NCI-H748 treated with DMSO at 0.1 percent for 48 hours (cell line): ENCODE measurements at places on chromosomes 1 and 21.

- no peak for DNase-seq
These were observed 902.1 kb downstream of the LTN1 start for GRCh38 chr21:28090546-28090945.

DNA sequence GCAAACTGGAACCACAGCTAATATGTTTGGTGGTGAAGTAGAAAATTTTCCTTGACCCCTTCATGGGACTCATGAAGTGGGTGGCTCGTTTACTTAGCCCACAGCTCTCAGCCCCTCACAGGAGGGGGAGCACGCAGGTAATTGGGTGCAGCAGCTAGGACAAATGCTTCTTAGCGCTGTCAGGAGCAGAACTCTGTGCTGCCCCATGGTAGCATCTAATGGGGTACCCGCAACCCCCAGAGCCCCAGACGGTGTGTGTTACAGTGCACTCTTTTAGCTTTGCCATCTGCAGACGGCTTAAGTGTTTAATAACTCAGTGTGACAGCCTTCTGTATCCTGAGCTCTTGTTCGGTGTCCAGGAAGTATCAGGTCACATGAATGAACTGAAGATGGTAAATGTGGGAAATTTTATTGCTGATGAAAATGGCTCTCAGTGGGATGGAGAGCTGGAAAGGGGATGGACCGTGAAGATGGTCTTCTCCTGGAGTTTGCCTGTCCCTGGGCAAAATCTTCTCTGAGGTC, 189.6 kb upstream of the ZRANB2 start:
- DNase-seq = no peak

- no peak for DNase-seq
These were observed 109.6 kb upstream of the APP start for GRCh38 chr21:26280148-26280547.

- DNase-seq = no peak
These were observed 115.7 kb downstream of the NEK7 start for GRCh38 chr1:198272492-198272891.

GRCh38 chr1:61132645-61133334, 50.4 kb downstream of the NFIA start:
- no peak for DNase-seq

- no peak for DNase-seq
These were observed 200.5 kb downstream of the TOMM20 start for GRCh38 chr1:234927971-234928640.

- DNase-seq = no peak
These were observed 22.0 kb downstream of the SLC44A5 start for GRCh38 chr1:75588779-75589475.

DNA sequence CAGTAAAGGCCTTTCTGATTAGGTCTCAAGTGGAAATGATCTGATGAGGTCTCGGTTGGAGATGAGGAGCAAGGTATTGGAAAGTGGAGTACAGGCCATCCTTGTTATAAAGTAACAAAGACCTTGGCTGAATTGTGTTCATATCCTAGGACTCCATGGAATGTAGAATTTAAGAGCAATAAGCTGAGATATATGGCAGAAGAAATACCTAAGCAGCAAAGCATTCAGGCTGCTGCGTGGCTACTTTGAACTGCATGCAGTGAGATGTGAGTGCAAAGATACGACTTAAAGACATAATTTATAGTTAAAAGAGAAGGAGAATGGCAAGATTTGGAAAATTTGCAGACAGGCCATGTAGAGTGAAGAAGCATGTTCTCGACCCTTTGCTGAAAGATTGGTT, 11.2 kb upstream of the XPR1 start:
- no peak for DNase-seq

DNA sequence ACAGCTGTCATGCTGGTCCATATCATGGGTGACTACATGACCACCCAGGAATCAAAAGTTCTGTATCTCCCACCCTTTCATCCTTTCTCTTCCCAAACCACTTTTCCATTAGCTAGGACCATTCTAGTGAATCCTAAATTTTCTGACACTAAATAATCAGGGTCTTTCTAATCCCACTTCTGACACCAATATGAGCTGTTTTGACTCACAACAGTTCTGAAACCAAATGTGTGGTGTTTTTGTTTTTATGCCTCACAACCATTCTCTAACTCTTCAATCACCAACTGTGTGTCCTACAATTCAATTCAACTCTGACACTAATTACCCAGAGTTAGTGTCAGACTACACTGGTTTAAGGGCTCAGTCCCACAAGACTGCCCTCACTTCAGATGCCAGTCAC, 63.9 kb downstream of the SMYD2 start:
- no peak for DNase-seq

DNA sequence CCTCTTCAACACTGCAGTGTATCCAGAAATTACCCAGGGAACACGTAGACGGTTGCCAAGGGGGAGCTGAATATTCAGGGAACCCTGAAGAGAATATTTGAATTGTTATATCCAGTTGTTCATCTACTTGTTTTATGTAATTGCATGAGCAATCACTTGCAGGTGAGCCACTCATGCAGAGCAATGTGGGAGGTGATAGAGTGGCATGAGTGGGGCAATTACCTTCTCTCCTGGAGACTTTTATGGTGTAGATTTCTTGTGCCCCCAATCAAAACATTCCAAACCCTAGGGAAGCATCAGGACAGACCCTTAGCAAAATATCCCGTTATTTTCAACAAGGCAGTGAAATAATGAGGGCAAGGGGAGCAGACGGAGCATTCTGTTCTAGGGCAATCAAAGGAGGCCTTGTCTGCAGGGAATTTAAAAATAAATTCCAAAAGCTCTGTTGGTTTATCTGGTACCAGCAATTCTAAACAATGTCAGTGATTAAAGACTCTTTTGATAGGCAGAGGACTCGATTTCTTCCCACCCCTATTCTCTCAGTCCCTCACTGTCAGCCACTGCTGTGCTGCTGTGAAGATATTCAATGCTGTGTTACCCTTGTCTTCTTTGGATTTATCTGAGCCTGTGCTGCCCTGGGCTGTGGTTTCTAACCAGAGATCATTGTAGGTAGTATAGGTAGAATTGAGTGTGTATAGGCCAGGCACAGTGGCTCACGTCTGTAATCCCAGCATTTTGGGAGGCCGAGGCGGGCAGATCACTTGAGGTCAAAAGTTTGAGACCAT, 180.2 kb upstream of the MAP1LC3C start:
- peak; percentile 66 for DNase-seq

DNA sequence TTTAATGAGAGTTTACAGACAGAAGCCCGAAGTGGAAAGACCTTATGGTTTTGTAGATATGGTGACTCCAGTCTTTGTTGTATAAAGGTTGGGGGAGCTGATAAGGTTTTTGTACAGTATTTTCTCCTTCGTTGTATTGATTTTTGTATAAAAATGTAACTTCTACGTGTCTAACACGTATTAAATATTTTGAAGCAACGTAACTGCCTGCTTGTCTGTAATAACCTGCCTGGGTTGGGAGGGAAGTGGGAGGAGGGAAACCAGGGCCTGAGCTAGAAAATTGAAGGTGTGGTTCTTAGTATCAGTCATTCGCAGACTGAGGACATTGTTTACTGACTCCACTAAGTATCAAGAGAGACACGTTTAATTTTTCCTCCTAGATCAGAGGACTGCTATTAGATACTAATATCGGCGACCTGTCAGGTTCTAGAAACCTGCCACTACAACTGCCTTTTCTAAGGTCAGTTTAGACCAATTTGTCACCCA, 2.2 kb downstream of the IER5 start:
- no peak for DNase-seq

- no peak for DNase-seq
These were observed 12.1 kb upstream of the CTTNBP2NL start for GRCh38 chr1:112383759-112384370.

- DNase-seq = no peak
These were observed 2.2 kb upstream of the PRKCZ start for GRCh38 chr1:2047749-2048729.

GRCh38 chr1:53693773-53694717, 44.9 kb downstream of the GLIS1 start:
- no peak for DNase-seq

GRCh38 chr21:45540601-45540970, 1.7 kb downstream of the SLC19A1 start:
- DNase-seq = no peak

DNA sequence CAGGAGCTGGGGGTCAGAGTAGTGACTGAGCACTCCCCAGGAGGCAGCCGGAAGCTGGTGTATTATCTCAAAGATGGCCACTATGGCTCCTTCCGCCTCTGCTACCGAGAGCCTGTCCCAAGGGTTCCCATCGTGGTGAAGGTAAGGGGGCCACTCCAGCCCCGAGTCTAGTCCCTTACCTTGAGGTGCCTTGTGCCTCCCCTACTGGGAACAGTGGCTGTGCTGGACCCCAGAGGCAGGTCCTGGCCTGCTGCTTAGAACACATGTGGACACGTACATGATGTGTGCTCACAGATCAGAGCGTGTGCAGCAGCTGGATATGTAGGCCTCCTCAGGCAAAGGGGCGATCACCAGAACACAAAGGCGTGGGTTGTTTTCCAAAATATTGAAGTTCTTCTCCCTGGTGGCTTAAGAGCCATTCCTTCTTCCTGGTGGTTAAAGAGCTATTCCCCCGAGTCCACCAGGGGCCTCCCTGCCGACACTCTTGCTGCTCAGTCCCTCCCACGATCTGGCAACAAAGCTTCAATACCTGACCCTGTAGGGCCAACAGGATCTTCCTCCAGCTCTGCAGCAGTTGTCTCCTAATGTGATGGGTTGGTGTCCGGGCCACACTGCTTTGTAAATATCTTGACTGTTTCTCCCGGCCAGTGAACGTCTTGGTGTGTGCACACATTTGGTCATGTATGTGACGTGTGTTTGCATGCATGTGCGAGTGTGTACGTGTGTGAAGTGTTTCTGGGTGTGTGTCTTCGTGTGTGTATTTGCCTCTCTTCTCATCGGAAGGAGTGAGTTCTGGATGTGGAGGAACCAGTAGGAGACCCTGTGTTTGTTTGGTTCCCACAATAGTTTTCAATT, 68.4 kb upstream of the TINAGL1 start:
- no peak for DNase-seq

GRCh38 chr1:15918962-15919715, 56.8 kb downstream of the ZBTB17 start:
- no peak for DNase-seq

GRCh38 chr1:205749234-205750137, 496 bp downstream of the NUCKS1 start:
- DNase-seq = peak; percentile 75

DNA sequence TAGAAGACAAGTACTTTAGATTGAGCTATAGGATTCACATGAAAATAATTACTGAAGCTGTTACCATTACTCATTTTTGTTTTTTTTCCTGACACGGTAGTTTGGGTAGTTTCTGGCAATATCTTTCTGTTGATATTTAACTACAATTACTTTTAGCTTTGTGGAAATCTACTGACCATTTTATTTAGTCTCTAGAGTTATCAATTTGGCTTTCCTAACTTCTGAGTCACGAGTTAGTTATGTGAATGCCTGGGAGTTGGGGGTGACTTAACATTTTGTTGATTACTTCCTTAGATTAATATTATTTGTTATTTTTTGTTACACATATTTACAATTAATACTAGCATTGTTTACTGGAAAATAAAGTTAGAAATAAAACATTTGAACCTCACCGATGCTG, 160.6 kb downstream of the HMCN1 start:
- no peak for DNase-seq

DNA sequence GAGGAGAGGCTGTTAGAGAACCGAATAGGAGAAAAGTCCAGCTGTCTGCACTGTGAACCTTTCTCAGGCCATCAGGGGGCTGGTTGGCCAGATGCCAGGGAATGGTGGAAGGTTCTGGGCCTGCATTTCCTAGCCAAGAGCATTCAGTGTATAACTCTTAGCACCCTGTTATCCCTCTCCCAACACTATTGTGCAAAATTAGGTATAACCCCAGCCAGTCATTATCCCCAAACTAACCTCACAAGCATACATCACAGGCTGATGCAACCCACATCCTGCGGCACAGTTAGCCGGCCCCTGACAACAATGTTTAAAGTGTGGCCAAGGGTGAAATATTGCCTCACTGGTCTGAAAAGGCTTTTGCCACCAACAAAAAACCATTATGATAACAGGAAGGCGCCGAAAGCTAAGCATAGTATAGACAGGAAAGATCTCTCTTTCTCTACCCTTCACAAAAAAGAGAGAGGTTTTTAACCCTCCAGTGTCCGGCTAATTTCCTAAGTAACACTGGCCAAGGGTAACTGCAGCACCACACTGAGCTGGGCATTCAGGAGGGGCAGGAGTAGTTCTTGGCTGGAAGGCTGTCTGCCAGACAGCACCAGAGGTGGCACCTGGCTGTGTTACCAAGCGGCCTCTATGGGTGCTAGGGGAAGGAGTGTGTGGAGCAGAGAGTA, 77.3 kb upstream of the BCAR3 start:
- no peak for DNase-seq

DNA sequence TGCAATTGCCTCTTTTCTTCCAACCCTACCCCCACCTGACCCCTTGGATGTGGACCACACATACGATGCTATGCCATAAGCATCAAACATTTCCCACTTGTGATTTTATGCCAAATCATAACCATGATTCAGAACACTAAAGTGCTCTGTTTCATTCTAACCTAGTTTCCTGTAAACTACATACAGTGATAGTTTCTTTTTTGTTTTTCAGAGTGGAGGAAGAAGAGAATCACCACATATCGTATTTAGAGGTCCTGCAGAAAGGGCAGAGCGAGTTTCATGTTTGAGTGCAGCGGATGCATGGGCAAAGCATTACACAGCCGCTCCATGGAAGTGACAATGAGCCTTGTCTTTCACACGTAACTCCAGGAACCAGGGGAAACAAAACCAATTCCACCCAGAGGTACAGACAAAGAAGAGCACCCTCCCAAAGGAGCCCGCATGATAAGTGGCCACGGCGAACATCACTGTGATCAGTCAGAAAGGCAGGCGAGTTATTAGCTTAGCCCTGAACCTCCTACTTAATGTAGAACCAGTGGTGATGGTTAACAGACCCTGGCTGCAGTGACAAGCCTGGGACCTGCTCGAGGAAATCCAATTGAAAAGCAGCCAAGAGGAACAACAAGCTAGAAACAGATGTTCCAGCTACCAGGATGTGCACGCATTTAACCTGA, 64.0 kb upstream of the ZNF281 start:
- DNase-seq = no peak

GRCh38 chr1:41474490-41475271, 9.8 kb downstream of the EDN2 start:
- DNase-seq = no peak

DNA sequence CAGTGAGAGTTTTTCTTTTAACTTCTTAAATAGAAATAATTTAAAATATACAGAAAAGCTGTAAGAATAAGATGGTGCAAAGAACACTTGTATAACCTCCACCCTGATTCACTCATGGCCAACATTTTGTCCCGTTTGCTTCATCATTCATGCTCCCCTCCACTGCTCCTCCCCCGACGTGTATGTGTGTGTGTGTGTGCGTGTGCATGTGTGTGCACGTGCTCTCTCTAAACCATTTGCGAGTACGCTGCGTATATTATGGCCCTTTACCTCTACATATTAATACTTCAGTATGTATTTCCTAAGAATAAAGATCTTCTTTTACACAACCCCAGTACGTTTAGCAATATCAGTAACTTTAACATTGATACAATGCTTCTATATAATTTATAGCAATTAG, 43.0 kb downstream of the TRAF5 start:
- no peak for DNase-seq

DNA sequence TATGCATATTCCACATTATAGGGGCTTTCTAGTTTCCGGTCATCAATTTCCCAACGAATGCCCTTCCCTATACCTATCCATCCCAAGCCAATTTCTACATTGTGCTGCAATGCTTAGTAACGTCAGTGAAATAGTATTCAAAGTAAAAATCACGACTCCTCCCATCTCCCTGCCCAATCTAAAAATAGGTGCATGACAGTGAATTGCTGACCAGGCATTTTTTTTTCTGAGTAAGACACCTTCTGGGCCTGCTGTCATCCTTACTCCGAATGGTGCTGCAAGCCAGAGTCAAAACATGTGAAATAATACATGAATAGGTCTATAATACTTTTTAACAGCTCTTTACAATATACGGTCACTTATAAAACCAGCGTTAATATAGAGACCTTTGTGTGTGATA, 120.2 kb downstream of the GREM2 start:
- no peak for DNase-seq
